Activated T-helper 1 cell treated with anti-CD3 and anti-CD28 coated beads, Interleukin-2, amount 50 U/mL, for 16 hours (primary cell): ENCODE measurements at places on chromosomes 11 and 22.

GRCh38 chr22:43296276-43296902 lies 46.8 kb downstream of the SCUBE1 start:
- no peak for DNase-seq

DNA sequence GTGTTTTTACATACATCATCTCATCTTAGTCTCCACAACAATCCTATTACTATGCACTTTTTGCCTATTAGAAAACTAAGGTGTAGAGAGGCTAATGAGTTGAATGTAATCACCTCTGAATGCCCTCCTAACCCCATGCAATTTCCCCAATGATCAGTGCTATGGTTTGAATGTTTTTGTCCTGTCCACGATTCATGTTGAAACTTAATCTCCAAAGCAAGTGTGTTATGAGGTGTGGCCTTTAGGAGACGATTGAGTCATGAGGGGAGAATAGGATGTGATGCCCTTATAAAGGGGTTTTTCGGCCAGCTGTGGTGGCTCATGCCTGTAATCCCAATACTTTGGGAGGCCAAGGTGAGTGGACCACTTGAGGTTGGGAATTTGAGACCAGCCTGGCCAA lies 2.0 kb upstream of the CCDC73 start:
- DNase-seq: no peak

GRCh38 chr11:78688460-78688859 lies 113.8 kb upstream of the NARS2 start:
- no peak for DNase-seq

DNA sequence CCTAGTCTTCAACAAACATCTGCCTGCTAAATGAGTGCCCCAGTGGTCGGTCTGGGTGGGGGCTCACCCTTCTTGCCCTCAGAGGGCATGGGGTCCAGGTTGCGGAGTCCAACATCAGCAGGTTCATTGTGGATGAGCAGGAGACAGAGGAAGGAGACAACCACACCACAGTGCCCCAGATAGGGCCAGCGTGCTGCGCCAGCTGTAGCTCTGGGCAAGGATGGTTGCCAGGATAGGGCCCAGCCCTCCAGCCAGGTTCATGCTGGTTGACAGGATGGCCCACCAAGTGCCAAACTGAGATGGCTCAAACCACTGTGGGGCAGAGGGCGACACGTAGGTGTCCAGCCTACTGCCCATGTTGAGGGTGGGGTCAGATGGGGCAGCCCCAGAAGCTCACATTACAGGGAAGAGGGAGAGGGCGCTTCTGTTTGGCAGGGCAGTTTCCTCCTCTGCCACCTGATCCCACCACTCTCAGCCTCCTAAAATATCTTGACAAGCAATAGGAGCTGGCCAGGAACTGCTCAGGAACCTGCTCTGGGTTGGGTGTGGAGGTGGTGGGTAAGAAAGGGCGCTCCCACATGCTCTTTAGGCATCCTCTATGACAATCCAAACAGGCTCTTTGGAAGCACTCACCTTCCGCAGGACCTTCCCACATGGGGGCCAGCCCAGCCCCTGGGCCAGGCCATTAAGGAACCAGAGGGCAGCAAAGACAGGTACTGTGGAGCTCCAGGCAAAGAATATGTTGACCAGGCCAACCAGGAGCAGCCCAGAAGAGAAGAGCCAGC lies 2.9 kb downstream of the SLC37A4 start:
- DNase-seq: no peak

DNA sequence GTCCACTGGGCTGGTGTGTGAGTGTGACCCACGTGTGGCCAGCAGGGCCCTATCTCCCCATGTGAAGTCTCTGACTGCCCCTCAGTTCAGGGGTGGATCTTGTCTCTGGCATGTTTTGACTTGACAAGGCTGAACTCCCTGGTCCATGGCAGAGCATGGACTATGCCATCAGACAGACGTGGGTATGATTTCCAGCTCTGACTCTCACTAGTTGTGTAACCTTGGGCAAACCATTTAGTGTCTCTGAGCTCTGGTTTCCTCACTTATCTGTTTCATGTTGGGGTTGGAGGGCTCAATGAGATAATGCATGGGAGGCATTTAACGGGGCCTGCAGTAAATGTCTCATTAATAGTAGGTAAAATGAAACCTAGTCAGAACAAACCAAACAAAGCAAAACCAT lies 254.5 kb upstream of the NARS2 start:
- DNase-seq: no peak

DNA sequence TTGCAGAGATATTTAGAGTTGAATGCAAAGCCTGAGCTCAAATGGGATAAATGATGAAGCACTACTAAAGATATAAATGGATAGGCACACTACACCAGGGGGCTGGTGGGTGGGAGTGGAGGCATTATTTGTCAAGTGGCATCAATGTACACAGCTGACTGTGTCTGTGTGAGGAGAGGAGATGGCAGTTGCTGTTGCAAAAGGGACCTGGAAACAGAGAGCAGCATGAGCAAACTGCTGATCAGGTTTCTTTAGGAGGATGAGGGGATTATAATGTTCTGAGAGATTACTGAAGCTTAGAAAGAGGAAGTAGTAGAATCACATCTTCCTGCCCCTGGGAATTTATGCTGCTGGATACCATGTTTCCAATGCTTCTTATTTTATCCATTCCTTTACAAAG lies 39.4 kb upstream of the LIN7C start:
- DNase-seq: no peak

DNA sequence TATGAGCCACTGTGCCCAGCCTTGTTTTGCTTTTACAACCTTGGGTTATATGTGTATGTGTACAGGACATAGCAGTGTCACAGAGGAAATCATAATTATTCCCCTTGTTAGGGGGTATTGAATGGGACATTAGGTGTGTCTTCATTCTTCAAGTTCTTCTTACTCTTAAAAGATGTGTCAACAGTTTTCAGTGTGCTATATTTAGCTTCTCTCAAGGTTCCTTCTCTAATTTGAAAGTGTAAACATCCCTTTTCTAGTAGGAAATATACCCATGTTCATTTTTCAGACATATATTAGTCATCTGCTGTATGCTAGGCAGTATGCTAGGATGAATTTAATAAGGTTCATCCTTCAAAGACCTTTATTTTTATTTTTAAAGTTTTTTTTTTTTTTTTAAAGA lies 17.1 kb downstream of the PCF11 start:
- no peak for DNase-seq

- DNase-seq: no peak
Measured at GRCh38 chr22:33149611-33150010, 91.4 kb upstream of the SYN3 start.

DNA sequence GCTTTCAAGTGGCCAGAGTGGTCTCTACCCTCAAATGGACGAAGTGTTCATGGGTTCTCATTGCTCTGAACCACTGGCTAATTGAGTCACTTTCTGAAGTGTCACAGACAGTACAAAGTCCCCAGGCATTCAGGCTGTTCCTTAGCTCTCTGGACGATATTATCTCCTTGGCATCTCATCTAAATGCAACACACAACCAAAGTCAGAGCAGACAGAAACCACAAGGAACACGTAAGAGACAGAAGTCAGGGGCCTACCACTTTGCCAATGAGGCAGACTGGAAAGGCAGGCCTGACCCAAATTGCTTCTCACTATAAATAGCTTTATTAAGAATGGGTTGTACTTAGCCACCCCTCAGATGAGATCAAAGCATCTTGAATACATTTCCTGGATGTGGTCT lies 29.0 kb upstream of the LDLRAD3 start:
- no peak for DNase-seq

GRCh38 chr22:30092686-30093085 lies 12.4 kb downstream of the HORMAD2 start:
- DNase-seq: no peak

GRCh38 chr22:17430412-17430811 lies 61.2 kb downstream of the CECR2 start:
- no peak for DNase-seq

DNA sequence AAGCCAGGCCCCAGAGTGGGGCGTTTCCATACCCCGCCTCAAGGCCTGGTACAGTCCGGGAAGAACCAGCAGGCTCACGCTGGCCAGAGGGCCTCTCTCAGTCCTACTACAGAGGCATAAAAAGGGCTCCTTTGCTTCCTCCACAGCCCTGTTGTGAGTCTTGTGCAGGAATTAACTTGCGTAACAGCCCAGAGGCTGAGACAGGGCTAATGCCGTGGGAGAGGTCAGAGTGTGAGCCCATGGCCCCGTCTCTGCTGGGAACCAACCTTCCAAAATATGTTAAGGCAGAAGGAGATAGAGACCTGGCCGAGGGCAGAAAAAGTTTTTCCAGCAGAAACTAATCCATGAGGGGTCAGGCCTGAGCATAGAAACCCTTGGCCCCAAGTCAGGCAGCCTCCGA lies 19.9 kb upstream of the TMEM184B start:
- DNase-seq: no peak

DNA sequence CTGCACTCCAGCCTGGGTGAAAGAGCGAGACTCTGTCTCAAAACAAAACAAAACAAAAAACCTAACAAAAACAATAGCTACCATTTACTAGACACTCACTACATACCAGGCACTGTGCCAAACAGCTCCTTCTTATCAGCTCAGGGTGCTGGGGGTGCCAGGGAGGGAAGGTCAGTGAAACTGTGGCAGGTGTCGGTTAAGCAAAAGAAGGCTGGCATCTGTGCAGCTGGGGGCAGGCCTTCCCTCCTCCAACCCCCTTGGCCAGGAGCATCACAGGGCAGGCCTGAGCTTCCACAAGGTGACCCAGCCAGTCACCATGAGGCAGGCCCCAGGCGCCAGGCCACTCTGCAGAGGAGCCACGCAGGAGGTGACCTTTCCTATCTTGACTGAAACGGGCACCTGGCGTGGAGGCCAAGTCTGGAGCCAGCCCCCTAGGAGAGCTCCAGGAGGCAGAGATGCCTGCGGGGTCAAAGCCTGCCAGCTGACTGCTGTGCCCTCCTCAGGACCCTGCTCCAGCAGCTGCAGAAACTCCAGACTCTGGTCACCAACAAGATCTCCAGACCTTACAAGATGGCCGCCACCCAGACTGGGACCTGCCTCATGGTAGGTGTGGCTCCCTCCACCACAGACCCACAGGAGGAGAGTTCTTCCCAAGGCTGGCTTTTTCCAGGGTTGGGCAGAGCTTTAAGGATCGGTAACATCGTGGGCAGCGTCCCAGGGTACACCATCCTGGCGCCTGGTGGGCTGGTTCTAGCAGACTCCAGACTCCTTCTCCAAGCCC lies 31.3 kb upstream of the DGKZ start:
- DNase-seq: no peak

DNA sequence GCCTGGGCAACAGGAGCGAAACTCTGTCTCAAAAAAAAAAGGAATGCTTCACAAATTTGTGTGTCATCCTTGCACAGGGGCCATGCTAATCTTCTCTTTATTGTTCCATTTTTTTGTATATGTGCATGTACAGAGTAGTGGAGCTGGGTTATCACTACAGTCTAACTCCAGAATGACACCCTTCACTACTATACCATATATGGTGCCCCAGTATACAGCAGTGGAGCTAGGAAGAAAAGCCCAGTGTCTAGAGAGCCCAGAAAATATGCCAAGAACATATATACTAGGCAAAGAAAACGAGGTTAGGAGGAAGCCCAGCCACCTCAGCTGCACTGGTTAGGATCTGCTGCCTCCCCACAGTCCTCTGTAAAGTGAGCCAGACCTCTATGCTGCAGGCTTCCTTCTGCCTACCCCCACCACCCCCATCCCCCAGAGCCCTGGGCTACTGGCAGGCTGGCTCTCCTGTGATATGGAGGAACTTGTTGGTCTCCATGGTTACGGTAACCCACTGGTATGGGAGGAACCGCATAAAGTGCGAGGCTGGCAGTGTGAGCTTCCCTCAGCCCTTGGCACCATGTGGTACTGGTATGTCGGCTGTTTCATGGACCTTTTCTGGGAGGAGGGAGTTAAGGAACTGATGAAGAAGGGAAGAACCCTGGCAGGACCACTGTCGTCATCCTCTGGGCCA lies 34.3 kb downstream of the RCOR2 start:
- DNase-seq: no peak

DNA sequence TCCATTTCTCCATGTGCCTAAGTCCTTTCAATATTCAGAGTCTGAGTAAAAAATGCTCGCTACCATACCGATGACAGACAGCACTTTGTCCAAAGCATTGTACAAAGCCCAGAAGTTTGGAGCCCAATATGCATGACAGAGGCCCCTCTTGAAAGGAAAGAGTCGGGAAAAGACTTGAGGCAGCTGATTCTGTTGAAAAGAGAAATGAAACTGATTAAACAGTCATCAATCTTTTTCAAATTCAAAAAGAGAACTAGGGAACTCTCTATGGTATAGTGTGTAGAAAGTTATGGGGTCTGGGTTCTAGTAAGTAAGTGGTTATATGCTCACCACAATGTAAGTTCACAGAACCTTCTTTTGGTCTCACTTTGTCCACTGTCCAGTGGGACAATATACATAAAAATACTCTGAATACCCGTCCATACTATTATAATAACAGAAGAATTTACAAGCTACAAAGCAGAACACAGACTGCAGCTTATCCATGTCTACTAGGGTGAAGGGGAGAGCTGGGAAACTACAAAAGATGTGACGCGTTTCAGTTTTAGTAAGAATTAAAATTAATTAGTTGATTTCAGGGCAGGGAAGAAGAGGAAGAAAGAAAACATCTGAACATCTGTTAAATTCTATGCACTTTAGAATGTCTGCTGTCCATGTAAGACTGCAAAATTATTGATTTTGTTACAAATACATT lies 26.7 kb downstream of the ALG8 start:
- DNase-seq: no peak

DNA sequence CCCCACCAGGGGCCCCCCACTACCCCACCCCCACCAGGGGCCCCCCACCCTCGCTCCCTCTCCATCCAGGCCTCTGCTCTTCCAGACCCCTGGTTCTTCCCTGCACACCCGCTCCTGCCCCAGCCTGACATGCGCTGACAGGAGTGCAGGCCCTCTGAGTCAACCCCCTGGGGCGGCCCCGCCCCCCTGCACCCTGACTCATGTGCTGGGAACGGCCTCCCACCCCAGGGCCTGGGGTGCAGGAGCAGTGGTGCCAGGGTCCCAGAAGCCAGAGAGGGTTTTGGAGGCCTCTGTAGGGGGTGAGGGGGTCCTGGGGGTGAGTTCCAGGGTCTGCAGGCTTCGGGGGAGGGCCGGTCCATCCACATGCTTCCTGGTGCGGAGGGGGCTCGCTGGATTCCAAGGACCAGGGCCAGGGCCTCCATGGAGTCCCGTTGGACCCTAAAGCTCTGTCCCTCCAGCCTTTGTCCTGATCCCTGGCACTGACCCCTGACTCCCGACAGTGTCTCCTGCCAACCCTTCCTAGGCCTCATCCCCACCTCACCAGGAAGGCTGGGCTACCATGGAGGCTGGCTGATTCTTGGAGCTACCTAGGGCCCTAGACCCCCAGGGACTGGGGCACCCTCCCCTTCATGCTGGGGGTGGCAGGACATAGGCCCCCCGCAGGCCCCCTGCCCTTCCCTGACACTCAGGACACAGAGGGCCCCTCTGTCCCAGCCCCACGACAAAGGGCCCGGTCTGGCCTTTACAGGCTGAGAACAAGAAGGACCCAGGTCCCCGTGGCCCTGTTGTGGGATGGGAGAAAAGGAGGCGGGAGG lies 583 bp upstream of the PKP3 start:
- no peak for DNase-seq

GRCh38 chr11:106971864-106972263 lies 46.4 kb downstream of the GUCY1A2 start:
- no peak for DNase-seq

GRCh38 chr11:95577716-95578460 lies 211.7 kb downstream of the FAM76B start:
- no peak for DNase-seq

GRCh38 chr11:81989093-81989492 lies 744.6 kb downstream of the FAM181B start:
- no peak for DNase-seq
